ENCODE measurements at places on chromosomes 4 and X.

DNA sequence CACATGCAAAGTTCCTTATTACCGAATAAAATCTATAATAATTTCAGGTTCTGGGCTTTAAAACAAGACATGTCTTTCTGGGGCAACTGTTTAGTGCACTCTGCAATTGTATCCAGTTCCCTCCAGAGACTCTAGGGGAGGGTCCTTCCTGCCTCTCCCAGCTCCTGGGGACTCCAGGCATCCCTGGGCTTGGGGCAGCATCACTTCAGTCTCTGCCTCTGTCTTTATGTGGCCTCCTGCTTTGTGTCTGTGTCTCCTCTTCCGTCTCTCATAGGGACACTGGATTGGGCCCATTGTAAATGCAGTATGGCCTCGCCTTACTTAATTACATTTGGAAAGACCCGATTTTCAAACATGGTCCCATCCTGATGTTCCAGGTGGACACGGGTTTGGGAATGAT lies 10.9 kb upstream of the ASMTL start:
- DNase-seq = no peak

GRCh38 chr4:78578674-78579425 lies 27.3 kb downstream of the ANXA3 start:
- no peak for DNase-seq

DNA sequence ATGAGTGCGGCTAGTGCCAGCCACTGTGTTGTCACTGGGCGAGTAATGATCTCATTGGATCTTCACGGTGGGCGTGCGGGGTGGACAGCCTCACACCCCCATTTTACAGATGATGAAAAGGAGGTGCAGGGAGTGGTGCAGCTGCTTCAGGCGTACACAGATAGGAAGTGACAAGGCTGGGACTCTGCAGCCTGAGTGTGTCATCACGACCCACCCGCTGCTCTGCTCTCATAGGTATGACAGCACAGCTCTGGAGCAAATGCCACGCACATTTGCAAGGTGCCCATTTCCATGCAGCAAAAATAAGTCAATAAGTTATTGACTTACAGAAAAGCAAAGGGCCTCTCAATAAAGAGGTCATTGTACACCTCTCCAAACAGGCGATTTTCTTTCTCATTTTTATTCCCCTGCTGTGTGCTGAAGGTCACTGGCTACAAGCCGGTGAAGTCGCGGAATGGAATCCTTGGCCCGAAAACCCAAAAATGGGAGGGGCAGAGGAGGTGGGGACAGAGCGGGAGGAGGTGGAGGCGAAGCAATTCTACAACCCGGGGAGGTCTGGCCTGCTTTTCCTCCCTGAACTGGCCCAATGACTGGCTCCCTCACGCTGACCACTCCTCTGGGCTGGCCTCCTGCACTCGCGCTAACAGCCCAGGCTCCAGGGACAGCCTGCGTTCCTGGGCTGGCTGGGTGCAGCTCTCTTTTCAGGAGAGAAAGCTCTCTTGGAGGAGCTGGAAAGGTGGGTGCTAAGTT lies at the start of gene SOD3:
TSS of gene SOD3 (plus strand) at position 658 of the 750 bp plus-strand sequence. CDS start 3,949 bp downstream, outside the sequence.
- peak; percentile 73 for DNase-seq

DNA sequence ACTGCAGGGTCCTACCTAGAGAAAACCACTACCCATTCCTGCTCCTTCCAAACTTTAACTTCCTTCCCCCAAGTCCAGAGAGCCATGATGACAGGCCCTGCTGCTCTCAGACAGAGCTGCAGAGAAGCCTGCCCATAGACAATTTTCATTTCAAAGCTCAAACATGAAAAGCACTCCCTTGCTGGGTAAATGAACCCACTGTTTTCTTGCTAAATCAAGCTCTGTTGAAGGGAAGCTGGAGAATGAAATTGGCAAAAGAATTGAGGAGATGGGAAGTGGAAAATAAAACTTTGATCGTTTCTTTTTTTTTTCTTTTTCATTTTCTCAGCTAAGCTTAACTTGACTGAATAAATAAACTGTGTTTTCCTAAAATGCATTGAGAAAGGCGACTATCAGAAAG lies 331.1 kb upstream of the CPEB2 start:
- no peak for DNase-seq

GRCh38 chr4:109007976-109008375 lies 245.1 kb upstream of the ETNPPL start:
- no peak for DNase-seq

GRCh38 chr4:180057891-180058671 lies 2185.1 kb upstream of the TENM3 start:
- no peak for DNase-seq

GRCh38 chrX:131288738-131289511 lies at the start of gene IGSF1:
TSS of gene IGSF1 (minus strand) at chrX:131289306. CDS start at chrX:131286674, 2,632 bp downstream.
- no peak for DNase-seq

DNA sequence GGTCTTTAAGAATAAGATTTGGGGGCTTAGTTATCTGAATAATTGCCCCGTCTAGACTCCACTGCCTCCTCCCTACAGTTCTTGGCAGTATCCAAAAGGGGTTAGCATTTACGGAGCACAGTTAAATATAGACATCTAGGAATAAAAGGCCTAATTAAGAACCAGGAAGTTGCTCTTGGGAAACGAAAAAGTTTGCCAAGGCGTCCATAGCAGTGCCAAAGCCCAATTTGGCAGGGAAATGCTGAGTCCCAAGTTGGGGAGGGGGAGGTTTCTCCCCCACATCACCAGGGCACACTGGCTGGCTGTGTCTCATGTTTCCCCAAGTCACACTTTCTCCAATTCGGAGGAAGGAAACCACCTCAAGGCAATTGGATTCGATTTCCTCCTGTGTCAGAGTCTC lies 338.7 kb downstream of the FBXW7 start:
- DNase-seq = no peak

DNA sequence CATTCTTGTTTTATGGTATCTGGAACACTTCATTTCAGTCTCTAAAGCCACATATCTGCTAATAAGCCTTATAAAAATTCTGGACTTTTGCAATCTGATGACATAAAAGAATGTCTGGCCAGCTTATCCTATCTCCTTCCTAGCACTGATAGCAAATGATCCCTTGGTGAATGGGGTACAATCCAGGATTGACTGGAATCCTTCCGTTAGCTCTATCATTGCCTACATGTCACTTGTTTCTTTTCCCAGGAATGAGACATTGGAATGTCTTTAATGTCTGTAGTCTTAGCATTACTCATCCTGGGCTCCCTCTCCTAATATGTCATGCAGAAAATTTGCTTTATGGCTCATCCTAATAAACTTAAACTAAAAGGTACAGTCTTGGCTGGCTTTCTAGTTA lies 14.8 kb upstream of the PABPC4L start:
- DNase-seq = no peak

GRCh38 chrX:48059296-48059639 lies 12.2 kb downstream of the ZNF630 start:
- DNase-seq = no peak
